ENCODE measurements at places on chromosomes 6 and 20.

- DNase-seq: no peak
Observed at GRCh38 chr6:3409699-3410384, 47.0 kb downstream of the SLC22A23 start.

- DNase-seq: no peak
Observed at GRCh38 chr20:33769043-33769442, 37.2 kb downstream of the ZNF341 start.

GRCh38 chr20:732727-733126 is 35.6 kb downstream of the SLC52A3 start:
- no peak for DNase-seq

- DNase-seq: no peak
Observed at GRCh38 chr6:499617-500016, 108.1 kb downstream of the IRF4 start.

DNA sequence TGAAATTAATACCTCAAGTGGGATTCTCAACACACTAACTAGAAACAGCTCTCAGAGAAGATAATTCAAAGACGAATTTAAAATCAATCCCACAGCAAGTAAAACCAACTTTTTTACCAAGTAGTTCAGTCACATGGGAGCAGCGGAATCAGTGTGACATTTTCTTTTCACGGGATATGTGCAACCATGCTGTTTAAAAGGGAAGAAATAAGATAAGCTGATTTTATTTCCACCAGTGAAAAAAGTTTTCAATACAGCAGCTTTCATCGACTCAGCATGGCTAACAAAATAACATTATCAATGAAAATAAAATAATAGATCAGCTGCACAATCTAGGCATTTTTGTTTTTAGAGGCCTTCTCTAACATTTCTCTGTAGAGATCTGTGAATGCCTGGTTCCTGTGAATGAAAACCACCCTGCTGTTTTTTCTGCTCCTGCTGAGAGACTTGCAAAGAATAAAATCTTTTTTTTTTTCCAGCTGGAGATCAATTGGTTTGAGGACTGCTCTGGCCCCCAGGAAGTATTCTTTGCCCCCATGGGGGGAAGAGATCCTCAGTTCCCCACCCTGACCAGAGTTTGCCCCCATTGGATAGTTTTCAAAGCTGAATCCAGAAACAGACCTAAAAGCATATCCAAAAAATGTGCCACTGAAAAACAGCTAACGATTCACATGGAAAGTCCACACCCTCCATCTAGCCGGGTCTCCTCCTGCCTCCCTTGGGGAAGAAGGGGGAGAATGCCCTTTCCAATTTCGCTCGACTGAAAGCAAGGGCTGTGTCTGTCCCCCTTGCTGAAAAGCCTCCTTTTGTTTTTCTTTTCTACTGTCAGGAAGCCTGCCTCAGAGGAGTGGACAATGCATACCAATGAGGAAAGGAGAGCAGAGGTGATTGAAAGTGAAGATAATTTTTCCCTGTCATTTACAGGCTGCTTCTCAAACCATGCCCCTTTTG is 317.6 kb downstream of the PRKN start:
- DNase-seq: no peak

- DNase-seq: no peak
Observed at GRCh38 chr6:66189915-66190314, 482.9 kb upstream of the EYS start.

DNA sequence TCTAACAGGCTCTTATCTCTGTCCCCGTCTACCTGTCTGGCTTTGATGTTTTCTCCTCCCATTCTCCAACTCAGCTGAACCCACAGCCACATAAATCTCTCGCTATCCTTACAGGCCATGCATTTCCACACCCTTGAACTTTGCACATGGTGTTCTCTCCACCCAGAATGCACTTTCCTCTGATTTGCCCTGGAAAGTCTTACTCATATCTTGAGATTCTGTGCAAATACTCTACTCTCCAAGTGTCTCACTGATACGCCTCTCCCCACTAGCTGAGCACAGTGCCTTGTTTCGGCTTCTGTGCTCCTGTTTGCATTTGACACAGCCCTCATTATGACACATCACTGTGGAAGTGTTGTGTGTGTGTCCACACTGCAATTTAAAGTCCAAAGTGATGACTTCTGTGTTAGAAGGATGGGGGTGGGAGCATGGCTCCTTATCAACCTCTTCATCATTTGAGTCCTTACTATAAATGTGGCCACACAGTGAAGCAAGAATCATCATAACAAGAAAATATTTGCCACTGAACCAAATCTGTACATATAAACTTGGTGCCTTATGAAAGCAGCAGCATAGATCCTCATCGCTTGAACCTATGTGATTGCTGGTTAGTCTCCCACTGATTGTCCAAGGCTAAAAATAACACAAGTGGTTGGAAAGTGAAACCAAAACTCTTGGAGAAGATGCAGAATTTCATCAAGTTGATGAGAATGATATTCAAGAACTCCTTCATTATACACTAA is 5.5 kb upstream of the PRELID3B start:
- no peak for DNase-seq

DNA sequence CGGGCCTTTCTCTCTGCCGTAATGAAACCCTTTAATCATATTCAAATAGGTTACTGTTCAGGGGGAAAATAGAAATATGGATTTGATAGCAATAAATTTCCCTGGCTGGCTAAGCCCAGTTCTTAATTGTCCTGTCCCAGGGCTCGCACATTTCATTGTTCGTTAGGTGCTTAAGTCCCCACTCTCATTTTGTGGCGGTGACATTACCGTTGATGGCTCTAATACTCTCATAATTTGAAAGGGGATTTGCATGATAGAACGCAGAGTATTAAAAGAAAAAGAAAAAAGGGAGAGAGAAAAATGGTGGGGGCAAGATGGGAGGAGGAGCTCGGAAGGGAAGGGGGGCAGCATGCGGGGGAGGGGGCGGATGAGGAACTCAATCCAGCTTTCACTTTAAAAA is 79.1 kb upstream of the FOXP4 start:
- DNase-seq: no peak

GRCh38 chr6:149854532-149854931 is 9.6 kb downstream of the LRP11 start:
- no peak for DNase-seq

- no peak for DNase-seq
Observed at GRCh38 chr20:47713878-47714450, 71.3 kb downstream of the SULF2 start.

DNA sequence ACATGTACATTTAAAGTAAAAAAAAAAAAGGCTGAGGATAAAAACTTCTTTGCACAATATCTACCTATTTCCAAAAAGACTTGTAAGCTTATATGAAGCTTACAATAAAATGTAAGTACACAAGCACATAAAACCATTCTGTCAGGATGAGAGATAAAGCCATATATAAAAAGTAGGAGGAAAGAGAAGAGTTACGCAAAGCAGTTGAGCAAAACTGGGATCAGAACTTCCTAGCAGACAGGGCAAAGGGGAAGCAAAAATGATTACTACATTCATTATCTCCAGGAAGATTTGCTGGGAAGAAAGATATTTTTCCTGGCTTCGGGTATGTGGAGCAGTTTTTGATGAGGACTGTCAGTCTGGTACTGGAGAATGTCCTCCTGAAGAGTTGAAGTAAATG is 198.1 kb downstream of the MTFR2 start:
- no peak for DNase-seq

All from right renal pelvis (tissue), 4 donors.